Renal cortical epithelial cell (primary cell): ENCODE measurements at places on chromosomes 5 and 9.

- no peak for DNase-seq
These were observed 25.0 kb upstream of the OCLN start for GRCh38 chr5:69467442-69468225.

DNA sequence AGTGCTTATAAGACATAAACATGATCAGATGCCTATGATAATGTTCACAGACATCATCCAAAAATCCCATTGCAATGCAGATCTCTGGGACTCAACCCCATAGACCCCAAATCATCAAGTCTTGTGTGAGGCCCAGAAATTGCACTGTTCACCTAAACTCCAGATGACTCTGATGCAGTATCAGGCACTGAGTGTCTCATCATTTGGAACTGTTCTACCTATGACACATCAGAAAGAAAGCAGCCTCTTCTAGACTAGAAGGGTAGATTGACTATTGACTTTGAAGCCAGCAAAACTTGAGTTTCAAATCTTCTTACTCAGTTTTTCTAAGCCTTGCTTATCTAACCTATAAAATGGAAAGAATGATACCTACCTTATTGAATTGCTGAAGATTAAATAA is 58.7 kb upstream of the PAPPA start:
- DNase-seq = no peak

DNA sequence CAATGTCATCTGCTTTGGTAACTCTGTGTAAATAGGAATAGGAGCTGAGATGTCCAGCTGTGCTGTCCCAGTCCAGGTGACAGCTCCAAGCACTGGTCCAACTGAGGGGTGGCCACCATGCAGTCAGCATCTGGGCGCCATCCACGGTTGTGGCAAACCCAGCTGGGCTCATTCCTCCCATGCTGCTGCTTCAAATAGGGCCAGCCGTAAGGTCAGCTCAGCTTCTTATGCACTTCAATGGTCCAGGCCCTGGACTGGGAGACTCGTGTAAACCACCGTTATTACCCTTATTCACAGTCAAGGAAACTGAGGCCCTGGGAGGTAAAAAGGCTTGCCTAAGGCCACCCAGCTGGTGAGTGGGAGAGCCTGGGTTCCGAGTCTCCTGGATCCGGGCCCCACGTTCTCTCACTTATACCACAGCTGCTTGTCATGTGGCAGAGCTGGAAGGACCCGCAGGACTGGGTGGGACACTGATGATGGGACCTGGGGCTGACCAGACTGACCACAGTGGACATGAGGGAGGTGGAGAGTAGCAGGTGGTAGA is 38.7 kb upstream of the ANGPTL2 start:
- DNase-seq = no peak

DNA sequence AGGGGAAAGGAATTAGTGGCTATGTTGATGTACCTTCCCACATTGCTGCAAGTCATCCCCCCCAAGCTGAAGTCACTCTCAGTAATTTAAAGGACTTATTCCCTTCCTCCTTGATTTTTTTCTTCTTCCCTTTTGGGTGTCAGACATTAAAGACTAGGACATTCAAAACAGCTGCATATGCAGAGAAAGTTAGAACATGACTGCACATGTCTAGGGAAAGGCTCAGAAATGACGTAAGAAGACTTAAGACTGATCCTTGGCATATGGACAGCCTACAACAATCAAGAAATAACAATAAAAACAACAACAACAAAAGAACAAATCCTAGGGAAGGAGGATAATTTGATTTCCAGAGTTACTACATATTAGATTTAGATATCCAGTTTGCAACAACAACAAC is 997.5 kb downstream of the TLE4 start:
- no peak for DNase-seq

DNA sequence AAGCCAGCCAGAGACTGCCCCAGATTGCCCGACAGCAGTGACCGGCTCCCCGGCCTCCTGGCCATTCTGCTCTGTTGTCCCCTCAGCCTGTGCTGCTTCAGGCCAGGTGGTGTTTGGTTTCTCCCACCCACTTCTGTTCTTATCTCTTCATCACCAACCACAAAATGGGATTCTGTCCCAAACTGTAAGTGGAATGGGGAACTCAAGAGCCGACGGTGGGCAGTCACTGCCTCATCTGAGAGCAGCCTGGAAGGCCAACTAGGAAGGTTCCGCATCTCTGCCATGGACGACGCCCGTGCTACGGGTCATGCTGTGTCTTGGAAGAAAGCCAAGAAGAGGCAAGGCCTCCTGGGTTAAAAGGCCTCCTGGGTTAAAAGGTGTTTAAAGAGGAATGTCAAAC is 219.0 kb upstream of the PIK3R1 start:
- no peak for DNase-seq

DNA sequence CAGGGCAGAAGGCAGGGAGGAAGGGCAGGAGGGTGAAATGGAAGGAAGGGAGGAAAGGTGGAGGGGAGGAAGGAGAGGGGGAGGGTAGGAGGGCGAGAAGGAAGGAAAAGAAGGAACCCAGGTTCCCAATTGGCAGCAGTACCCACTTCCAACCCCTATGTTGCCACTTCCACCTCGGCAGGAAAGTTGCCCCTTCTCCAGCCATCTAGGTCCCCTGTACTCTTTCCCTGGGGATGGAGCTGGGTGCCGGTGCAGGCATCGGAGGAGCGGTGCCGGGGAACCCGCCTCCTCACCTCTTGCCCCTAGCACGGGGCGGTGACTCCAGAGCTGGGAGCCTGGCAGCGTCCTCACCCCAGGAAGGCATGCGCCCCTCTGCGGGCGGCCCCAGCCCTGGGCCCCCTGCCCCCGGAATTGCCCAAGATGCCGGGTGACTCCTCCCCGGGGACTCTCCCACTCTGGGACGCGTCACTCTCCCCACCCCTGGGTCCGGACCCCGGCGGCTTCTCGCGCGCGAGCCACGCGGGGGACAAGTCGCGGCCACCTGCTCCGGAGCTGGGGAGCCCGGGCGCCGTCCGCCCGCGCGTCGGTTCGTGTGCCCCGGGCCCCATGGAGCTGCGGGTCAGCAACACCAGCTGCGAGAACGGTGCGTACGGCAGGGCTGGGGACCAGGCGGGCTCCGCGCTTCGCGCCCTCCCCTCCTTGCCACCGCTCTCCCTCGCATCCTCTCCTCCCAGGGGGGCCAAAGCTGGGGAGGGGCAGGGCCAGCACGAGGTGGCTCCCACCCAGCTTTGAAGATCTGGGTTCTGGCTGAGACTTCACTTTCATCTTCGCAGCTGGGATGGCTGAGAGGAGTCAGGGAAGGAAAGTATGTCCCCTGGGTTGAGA is at the start of gene NIPAL4:
Gene NIPAL4, plus strand, starts transcription at position 499 of the 885 bp plus-strand sequence. Its CDS starts 108 bp downstream, at position 607.
- peak; percentile 33 for DNase-seq

DNA sequence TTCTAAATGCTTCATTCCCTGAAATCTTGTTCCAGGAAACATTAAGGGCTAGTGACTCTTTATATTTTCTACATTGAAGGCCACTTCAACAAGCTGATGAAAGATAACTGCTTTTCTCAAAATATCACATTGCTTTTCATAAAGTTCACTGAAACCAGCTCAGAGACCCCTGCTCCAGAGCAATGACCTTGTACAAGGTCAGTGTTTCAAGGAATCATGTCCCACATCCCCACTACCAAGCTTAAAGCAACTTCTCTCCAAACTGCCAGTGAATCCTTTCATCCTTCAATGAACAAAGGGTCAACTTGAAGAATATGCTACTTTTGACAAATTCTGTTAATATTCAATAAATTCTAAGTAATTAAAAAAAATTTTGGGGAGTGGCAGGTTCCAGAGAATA is 12.0 kb upstream of the SPATA24 start:
- no peak for DNase-seq

- peak; percentile 35 for DNase-seq
These were observed 86.7 kb downstream of the AUH start for GRCh38 chr9:91274949-91275492.

DNA sequence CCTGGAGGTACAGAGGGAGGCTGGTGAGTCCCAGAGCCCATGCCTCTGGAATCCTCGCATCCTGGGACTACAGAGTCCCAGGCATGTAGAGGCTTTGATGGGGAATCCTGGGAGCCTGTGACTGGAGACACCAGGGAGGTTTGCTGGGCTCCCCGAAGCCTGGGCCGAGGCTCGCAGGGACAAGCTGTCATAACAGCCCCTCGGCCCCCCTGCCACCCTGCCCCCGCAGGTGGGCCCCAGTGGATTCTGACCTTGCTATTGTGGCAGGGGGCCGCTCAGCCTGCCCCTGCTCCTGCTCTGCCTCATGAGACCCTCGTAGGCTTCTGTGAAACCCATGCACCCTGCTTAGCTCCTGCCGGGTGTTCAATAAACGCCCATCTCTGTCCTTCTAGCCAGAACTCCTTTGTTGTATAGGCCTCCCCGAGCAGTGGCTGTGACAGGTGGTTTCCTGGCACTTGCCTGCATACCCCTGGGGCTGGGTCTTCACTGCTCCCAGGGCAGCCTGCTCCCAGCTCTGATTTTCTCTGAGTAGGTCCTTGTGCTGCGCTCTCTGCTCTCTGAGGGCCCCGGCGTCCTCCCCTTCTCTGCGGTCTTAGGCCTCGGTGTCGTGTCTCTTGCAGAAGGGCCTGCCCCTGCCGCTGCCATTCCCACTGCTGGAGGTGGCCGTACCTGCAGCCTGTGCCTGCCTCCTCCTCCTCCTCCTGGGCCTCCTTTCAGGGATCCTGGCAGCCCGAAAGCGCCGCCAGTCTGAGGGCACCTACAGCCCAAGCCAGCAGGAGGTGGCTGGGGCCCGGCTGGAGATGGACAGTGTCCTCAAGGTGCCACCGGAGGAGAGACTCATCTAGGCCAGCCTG is 20.4 kb downstream of the CRB2 start:
- DNase-seq = no peak
